ENCODE measurements at places on chromosomes 6 and 20.

DNA sequence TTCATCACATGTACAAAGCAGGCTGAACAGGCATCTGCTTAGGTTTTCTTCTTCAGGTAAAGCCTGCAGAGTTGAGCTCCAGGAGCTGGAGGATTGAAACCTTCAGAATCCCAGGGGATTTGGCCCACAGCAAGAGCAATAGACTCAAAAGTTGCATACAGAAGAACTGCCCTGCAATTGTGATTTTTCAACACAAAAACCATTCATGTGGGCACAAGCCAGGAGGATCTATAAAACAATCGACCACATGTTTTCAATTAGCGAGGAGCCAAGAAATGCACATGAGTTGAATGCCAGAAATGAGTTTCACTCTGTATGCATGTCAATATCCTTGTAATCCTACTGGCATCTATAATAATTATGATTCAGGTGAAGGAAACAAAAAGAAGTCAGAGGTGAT is 576.4 kb downstream of the HDGFL1 start:
- no peak for DNase-seq

GRCh38 chr6:28597217-28597835 is 71.6 kb downstream of the GPX5 start:
- peak; percentile 75 for DNase-seq

DNA sequence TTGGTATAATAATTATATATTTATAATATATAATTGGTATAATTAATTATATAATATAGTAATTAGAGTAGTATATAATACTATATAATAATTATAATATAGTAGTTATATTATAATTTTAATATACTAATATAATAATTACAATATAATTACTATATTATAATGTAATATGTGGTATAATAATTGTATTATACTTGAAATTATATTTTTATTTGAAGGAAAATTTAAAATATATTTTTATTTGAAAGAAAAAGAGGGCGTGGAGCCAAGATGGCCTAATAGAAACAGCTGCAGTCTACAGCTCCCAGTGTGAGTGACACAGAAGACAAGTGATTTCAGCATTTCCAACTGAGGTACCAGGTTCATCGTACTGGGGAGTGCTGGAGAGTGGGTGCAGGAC is 365.9 kb downstream of the MMUT start:
- no peak for DNase-seq

- DNase-seq = no peak
These were observed 336.4 kb upstream of the HSF2 start for GRCh38 chr6:122063076-122063475.

GRCh38 chr6:139254196-139254595 is 37.6 kb downstream of the TXLNB start:
- no peak for DNase-seq

DNA sequence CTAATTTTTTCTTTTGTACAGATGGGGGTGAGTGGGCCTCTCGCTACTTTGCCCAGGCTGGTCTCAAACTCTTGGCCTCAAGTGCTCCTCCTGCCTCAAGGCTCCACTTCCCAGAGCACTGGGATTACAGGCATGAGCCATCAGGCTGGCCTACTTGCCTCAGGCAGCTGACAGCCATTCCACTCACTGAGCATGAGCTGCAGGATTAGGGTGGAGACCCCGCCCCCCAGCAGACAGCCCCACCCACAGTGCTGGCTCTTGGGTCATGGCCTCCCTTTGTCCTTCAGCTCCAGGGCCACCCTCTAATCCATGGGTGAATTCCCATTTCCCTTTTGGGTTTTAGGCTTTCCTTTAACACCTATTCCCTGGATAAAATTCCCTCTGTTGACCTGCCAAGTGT is 82.1 kb downstream of the BFSP1 start:
- no peak for DNase-seq

DNA sequence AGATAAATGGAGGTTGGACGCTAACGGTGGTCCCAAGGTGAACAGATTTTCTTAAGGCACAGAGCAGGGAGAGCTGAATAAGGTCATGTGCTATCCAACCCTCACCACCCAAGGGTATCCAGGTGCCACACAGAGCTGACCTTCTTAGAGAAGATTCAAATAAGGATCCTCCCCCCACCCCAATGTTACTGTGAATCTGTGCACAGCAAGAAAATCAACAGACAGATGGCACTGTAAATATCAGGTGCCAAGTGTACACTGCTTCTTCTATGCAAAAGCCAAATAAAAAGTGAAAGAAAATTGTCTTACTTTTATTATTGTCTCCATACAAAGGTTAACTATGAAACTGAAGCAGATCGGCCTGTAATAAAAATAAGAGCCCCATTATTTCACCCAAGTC is 96.9 kb downstream of the PAK5 start:
- no peak for DNase-seq

- no peak for DNase-seq
These were observed 121.9 kb upstream of the AGPAT4 start for GRCh38 chr6:161395716-161396231.

DNA sequence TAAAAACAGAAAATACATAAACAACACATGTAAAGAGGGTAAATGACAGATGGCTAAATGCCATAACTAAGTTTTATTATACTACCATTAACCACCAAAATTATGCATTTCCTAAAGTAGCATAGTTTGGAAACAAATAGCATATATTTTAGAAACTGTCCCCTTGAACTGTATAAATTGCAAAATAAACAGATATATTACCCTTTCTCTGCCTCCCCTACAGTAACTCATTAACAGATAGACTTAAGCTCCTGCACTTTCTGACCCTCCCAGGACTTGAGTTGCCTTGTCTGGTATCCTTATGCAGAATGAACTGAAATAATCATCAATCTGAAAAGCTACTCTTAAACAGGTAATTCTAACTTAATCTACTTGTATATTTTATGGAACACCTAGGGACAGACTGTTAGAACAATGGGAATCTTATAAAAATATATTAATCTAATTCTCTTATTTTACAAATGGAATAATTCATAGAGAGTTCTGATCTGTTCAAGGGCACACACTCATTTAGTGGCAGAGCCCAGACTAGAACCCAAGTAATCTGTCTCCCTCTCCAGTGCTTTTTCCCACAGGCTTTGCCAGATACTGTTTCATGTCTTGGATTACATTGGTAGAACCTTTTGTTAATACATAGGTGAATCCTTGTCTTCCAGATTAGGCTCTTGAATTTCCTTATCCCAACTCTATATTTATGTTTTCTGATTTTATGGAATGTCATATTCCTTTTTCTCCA is 50.6 kb upstream of the LOC128125822 start:
- no peak for DNase-seq

- DNase-seq = no peak
These were observed 179.6 kb downstream of the TFAP2C start for GRCh38 chr20:56808732-56809131.

- DNase-seq = no peak
These were observed 106.4 kb downstream of the ASCC3 start for GRCh38 chr6:100774681-100775080.

- DNase-seq = no peak
These were observed 38.3 kb upstream of the TMX4 start for GRCh38 chr20:8057871-8058270.

- DNase-seq = no peak
These were observed 5.9 kb downstream of the ECI2 start for GRCh38 chr6:4129446-4129845.

DNA sequence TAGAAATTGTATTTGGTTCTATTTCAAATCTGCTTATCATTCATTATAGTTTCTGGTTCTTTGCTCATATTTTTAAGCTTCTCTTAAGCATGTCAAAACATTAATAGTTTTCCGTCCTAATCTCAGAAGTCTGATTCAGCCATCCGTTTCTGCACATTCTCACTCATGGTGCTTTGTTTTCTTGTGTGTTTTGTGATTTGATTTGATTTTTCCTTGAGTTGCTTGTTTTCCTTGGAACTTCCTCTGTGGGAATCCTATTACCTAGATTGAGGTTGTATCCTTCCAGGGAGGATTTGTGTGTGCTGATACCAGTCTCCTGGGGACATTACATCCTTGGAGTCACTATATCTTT is 7.9 kb downstream of the SNX9 start:
- DNase-seq = no peak

DNA sequence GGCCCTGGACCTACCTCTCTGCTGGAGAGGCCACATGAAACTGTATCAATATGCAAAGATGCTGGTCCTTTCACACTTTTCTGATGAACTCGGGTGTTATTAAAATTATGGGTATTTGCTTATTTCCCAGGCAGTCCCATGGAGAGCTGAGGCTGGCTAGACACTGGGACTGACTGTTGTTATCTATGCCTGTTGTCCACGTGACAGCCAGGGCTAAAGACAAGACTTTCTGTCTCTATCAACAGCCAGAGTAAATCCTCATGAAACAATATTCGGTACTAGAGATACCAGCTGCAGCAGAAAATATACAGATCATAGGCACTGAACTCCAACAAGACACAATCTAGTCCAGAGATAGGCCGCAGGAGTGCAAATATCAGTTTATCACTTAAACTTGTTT is 236.4 kb downstream of the FOXA2 start:
- no peak for DNase-seq

DNA sequence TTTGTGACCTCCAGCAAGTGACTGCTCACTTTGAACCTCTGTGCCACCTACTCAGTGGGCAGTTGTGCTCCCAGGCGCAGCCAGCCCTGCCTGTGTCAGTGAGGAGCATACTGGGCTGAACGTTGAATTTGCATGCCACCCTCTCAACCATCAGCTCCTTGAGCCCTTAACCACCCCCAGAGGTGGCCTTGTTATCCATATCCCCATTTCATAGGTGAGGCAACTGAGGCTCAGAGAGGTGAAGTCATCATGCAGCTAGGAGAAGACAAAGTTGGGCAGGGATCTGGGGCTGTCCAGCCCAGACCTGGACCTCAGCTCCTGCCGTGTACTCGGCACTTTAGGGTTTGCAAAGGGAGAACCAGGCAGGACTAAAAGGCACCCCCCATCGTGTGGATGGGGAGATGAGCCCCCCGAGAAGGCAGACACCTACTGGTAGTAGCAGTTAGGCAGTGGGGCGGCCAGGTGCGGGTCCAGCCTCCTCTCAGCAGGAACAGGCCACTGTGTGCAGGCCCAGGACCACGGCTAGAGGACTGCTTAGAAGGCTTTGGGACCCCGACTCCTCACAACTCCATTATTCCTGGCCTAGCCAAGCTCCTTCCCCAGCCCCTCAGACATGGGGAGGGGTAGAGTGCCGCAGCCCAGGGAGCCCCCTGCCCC is 100.8 kb upstream of the MYL9 start:
- no peak for DNase-seq

GRCh38 chr6:139152892-139153271 is 18.0 kb downstream of the HECA start:
- DNase-seq = no peak

DNA sequence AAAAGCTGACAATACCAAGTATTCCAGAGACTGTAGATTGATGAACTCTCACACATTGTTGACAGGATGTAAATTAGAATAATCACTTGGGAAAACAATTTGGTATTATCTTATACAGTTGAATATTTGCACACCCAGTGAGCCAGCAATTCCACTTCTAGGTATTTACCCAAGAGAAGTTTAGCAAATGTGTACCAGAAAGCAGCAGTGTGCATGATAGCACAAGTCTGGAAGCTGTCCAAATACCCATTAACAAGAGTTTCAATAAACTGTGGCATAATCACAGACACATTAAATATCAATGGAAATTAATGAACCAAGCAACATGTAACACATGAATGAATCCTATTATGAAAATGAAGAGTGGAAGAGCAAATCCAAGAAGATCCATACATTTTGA is 233.6 kb downstream of the TPBG start:
- DNase-seq = no peak

GRCh38 chr6:84804720-84805119 is 40.3 kb upstream of the TBX18 start:
- no peak for DNase-seq

DNA sequence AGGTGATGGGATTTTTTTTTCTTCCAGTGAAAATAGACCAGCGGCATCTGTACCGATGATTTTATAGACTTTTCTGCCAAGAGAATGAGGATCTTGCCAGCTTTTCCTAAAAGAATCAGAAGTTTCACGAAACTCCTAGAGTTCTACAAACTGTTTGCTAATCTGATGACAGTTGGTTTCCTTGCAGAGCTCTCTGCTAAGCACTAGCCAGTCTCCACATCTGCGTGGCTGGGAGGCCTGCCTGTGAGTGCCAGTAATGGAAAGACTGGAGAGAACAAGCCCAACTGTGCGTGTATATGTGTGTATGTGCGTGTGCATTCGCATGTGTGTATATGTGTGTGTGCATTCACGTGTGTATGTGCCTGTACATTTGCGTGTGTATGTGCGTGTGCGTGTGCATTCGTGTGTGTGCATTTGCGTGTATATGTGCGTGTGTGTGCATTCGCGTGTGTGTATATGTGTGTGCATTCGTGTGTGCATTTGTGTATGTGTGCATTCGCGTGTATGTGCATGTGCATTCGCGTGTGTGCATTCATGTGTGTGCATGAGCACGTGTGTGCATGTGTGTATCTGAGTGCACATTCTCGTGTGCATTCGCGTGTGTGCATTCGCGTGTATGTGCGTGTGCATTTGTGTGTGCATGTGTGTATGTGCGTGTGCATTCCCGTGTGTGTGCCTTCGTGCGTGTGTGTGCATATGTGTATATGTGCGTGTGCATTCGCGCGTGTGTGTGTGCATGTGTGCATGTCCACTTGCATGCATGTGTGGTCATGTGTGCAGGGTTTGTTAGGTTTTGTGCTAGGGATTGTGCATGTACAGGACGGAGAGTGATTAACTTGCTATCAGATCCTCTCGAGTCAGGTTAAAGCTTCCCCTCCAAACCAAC is 379.4 kb downstream of the TAF4 start:
- no peak for DNase-seq

DNA sequence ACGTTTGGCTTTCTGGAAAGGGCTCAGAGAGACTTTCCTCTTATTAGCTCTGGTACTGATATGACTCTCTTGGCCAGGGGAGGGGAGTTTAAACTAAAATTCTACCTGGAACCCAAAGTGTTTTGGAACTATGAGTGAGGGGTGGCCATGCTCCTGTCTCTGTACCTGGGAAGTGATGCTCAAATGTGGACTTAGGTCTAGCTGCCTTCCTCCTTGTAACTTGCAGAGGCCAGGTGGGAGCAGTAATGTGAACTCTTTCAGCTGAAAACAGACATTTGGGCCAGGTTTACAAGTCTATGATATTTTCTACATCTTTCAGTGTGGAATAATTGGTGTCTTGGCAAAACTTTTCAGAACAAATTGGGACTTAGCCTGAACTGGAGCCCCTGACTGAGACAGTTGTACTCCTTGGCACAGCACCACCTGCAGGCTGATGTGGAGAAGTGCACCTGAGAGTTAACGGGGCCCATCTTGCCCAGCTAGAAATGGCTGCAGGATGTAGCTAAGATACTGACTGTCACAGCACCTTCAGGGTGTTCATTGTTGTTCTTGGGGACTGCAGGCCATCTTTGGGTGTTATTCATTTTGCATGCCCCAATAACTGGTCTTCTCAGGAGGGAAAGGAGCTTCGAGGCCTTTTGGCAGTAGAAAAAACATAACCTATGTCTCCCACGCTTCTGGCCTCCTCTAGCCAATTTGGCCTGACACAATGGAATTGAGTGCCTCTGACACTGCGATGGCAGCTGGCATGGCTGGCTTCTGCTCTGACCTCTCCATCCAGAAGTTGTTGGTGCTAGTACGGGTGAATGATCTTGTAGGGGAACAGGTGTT is 37.1 kb downstream of the CD109 start:
- peak; percentile 78 for DNase-seq

Data from stimulated activated CD4-positive, alpha-beta T cell treated with anti-CD3 and anti-CD28 coated beads, Interleukin-2, amount 100 ng/mL, for 24 hours (primary cell).